Activated T-helper 2 cell treated with anti-CD3 and anti-CD28 coated beads, Interferon-gamma antibody, Interleukin-2, Interleukin-4, amounts not matched to agents 10 μg/mL and 5 μg/mL and 100 μg/mL, durations not matched to agents 14 hours and 24 hours and 36 hours (primary cell): ENCODE measurements at places on chromosomes 3 and 15. TPM values are rescaled to one million over a fixed set of nuclear protein-coding genes. Genes with fewer than 3 reads are reported as not detected.

GRCh38 chr15:68154923-68155559 lies 50.1 kb downstream of the CALML4 start:
- H3K4me3 ChIP-seq = no peak overlapping the region
- H3K4me1 ChIP-seq = no peaks in the 10 kb centered on the region
- H3K27me3 ChIP-seq = no peaks in the 10 kb centered on the region
- DNase-seq = no peak
- H3K27ac ChIP-seq = no peak overlapping the region
- peaks cover 28% of the 10 kb centered on the region for H3K36me3 ChIP-seq

CCDC191 gene
- total RNA-seq = 0.68 and 0.76 TPM in 2 replicates

GRCh38 chr3:3309887-3310286 lies 130.4 kb upstream of the CRBN start:
- no peak overlapping the region for H3K27ac ChIP-seq
- peaks cover 4% of the 10 kb centered on the region for H3K27me3 ChIP-seq
- no peak for DNase-seq
- H3K36me3 ChIP-seq = no peaks in the 10 kb centered on the region
- no peak overlapping the region for H3K4me3 ChIP-seq

TMCO5A gene
- not detected in 2 replicates for total RNA-seq

AMOTL2 gene
- not detected in 2 replicates for total RNA-seq

DNA sequence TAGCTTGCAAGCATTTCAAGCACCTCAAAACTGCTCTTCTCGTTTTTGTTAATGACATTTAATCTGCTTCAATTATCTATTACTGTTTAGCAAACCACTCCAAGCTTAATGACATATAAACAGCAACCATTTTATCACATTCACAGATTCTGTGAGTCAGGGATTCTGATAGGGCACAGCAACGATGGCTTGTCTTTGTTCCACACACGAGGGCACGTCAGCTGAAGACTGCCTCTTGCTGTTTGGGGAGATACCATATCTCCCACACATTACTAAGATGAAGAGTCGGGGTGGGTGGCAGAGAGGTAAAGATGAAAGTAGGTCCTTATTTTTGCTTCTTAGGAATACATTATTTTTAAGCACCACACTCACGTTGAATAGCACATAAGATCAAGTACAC lies 19.3 kb downstream of the CPOX start:
- H3K4me3 ChIP-seq = peak overlapping the region; percentile 37
- peak overlapping the region; percentile 80 for H3K27ac ChIP-seq
- DNase-seq = no peak
- no peaks in the 10 kb centered on the region for H3K27me3 ChIP-seq

STRIT1 gene
- not detected in 2 replicates for total RNA-seq

DNA sequence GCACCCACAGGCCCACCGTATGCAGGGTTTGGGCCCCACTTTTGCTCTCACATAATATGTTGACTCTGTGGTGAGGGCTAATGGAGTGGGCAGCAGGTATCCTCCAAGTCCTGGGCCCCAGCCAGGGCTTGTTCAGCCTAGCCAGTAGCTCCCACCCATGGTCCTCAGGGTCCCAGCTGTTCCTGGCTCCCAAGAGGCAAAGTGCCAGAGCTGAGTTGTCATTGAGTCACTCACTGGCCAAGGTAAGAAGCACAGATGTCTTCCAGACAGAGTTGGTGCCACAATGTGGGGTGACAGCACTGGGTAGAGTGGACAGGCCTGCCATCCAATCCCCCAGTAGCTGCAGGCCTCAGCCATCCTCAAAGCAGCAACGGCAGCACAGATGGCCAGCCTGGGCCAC lies 4.3 kb downstream of the SHF start:
- no peak overlapping the region for H3K4me3 ChIP-seq
- no peak overlapping the region for H3K27ac ChIP-seq
- peaks cover 34% of the 10 kb centered on the region for H3K4me1 ChIP-seq
- no peak for DNase-seq
- peaks cover 4% of the 10 kb centered on the region for H3K27me3 ChIP-seq

ETV5 gene
- 0.85 and 1.3 TPM in 2 replicates for total RNA-seq

- H3K4me3 ChIP-seq = no peak overlapping the region
- DNase-seq = no peak
- H3K27ac ChIP-seq = no peak overlapping the region
- no peaks in the 10 kb centered on the region for H3K4me1 ChIP-seq
Observed at GRCh38 chr3:165125836-165126235, 47.5 kb upstream of the SI start.

GRCh38 chr3:66010739-66011655 lies 27.7 kb downstream of the MAGI1 start:
- H3K27me3 ChIP-seq = peaks cover 3% of the 10 kb centered on the region
- H3K4me1 ChIP-seq = no peaks in the 10 kb centered on the region
- H3K27ac ChIP-seq = no peak overlapping the region

DNA sequence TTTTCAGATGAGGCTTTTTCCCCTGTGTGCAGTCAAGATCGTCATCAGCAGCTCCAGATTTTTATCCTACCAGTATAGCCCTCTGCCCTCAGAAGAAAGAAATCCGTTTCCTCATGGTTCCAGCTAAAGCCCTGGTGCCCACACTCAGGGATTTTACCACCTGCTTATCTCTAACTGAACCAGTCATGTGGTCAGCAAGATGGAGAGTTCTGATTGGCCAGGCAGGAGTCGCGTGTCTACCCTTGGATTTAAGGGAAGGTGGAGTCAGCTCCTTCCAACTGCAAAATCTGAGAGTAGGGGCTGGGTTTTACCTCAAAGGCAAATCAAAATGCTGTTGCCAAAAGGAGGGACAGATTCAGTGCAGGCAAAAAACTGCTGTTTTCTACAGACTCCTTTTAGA lies 135.3 kb downstream of the LRTM1 start:
- DNase-seq = no peak
- H3K27me3 ChIP-seq = no peaks in the 10 kb centered on the region
- no peaks in the 10 kb centered on the region for H3K36me3 ChIP-seq
- H3K27ac ChIP-seq = no peak overlapping the region
- no peak overlapping the region for H3K4me3 ChIP-seq
- H3K4me1 ChIP-seq = no peaks in the 10 kb centered on the region

DNA sequence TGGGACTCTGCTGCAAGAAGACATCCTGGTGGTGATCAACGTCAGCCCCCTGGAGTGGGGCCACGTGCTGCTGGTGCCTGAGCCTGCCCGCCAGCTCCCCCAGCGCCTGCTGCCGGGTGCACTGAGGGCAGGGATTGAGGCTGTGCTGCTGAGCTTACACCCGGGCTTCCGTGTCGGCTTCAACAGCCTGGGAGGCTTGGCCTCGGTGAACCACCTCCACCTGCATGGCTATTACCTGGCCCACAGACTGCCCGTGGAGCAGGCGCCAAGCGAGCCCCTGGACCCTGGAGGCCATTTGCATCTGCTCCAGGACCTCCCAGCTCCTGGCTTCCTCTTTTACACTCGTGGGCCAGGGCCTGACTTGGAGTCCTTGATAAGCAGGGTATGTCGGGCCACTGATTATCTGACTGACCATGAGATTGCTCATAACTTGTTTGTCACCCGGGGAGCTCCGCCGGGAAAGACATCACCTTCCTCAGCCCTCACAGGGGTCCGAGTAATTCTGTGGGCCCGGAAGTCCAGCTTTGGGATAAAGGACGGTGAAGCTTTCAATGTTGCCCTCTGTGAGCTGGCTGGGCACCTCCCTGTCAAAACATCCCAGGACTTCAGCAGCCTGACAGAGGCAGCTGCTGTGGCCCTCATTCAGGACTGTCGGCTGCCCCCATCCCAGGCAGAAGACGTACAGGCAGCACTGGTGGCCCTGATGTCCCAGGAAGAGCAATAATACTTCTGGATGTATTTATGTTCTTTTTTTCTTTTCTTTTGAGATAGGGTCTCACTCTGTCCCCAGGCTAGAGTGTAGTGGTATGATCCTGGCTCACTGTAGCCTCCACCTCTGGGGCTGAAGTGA lies 7.6 kb downstream of the GDPGP1 start:
- no peak overlapping the region for H3K4me3 ChIP-seq
- H3K4me1 ChIP-seq = peaks cover 10% of the 10 kb centered on the region
- peaks cover 20% of the 10 kb centered on the region for H3K36me3 ChIP-seq
- no peaks in the 10 kb centered on the region for H3K27me3 ChIP-seq
- no peak for DNase-seq

GRCh38 chr3:67624078-67624477 lies 30.3 kb downstream of the SUCLG2 start:
- peaks cover 19% of the 10 kb centered on the region for H3K4me1 ChIP-seq
- no peaks in the 10 kb centered on the region for H3K27me3 ChIP-seq
- DNase-seq = no peak
- peaks cover 58% of the 10 kb centered on the region for H3K36me3 ChIP-seq

DNA sequence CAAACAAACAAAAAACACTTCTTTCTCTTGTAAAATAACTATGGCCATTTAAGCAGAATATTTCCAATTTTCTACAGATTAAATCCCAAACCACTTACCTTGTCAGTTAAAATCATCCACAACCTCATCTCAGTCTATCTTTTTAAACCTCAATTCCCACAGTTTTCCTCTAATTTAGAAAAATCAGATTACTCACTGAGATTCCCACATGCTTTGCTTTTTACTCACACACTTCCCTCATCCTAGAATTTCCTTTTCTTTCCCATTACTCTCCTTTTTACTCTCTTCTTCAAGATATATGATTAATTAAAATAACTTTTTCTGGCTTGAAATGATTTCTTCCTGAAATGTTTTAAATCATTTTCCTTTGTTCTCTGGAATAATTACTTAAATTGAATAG lies 790.7 kb downstream of the ROBO1 start:
- no peaks in the 10 kb centered on the region for H3K27me3 ChIP-seq
- H3K4me1 ChIP-seq = no peaks in the 10 kb centered on the region
- H3K36me3 ChIP-seq = no peaks in the 10 kb centered on the region
- no peak for DNase-seq
- H3K4me3 ChIP-seq = no peak overlapping the region
